Type B pancreatic cell (in vitro differentiated cells): ENCODE measurements at places on chromosomes 16 and 17.

DNA sequence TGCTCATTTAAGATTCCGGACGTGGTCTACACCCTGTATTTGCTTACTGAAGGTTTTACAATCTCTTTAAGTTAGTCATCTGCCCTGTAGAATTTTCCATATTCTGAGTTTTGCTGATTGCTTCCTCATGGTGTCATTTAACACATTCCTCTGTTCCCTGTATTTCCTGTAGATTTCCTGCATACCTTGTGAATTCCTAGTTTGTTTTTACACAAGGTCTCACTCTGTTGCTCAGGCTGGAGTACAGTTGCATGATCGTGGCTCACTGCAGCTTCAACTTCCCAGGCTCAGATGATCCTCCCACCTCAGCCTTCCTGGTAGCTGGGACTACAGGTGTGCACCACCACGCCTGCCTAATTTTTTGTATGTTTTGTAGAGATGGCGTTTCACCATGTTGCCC, 66.8 kb downstream of the CMIP start:
- H3K36me3 ChIP-seq: peaks cover 14% of the 10 kb centered on the region
- no peak for DNase-seq

DNA sequence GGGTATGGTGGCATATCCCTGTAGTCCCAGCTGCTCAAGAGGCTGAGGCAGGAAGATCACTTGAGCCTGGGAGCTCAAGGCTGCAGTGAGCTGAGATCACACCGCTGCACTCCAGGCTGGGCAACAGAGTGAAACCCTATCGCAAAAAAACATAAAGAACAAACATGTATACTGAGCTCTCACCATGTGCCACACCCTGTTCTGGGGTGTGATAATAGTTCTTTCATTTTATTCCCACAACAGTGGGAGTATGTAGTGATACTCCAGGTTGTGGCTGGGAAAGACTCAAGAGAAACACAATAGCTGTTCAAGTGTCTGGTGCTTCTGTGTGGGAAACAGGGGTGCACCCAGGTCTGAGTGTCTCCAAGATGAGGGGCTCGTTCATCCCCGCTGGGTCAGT, 90.7 kb downstream of the SOCS1 start:
- no peak overlapping the region for H3K27ac ChIP-seq
- peaks cover 7% of the 10 kb centered on the region for H3K36me3 ChIP-seq
- no peak overlapping the region for H3K4me3 ChIP-seq
- no peak for DNase-seq
- peaks cover 34% of the 10 kb centered on the region for H3K4me1 ChIP-seq

DNA sequence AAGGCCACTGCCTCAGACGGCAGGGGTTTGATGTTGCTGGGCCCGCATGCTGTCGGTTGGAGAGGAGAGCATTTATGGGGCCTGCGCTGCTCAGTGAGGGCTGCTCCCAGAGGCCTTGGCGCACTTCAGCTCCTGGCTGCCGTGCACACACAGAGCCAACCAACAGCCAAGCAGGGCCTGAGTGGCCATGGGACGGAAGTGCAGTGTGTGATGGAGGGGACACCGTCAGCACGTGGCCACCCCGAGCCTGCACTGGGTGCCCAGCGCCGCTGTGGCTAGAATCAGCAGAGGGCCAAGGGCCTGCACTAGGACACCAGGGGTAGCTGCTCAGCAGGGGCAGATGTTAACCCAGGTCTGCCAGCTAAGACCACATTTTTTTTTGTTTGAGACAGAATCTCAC, 21.8 kb downstream of the KLHL36 start:
- H3K27me3 ChIP-seq: no peaks in the 10 kb centered on the region
- peaks cover 10% of the 10 kb centered on the region for H3K4me1 ChIP-seq
- no peak overlapping the region for H3K27ac ChIP-seq
- no peak overlapping the region for H3K4me3 ChIP-seq
- H3K36me3 ChIP-seq: peaks cover 5% of the 10 kb centered on the region
- no peak for DNase-seq

- H3K27me3 ChIP-seq: no peaks in the 10 kb centered on the region
- no peak overlapping the region for H3K4me3 ChIP-seq
- no peaks in the 10 kb centered on the region for H3K4me1 ChIP-seq
- no peak overlapping the region for H3K27ac ChIP-seq
- DNase-seq: no peak
Measured at GRCh38 chr17:68943123-68943811, 11.9 kb downstream of the ABCA8 start.

DNA sequence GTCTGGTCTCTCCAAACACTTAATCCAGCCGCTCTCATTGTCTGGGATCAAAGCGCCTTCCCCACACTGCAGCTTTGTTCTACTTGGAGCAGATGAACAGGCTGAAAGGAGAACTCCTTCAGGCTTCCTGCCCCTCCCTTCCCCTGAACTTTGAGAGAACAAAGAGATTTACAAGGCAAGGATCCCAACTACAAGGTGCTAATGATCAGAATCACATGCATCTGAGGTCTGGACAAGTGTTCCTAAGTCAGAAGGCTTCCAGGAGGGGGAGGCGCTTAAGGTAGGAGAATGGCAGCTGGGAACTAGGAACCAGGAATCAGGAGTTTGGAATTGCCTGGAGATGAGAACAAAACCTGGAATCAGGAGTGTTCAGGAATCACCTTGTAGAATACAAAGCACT, 606.3 kb upstream of the CDH11 start:
- peaks cover 7% of the 10 kb centered on the region for H3K36me3 ChIP-seq
- H3K4me1 ChIP-seq: peaks cover 17% of the 10 kb centered on the region
- peak overlapping the region; percentile 59 for H3K27ac ChIP-seq
- DNase-seq: no peak
- H3K27me3 ChIP-seq: peaks cover 16% of the 10 kb centered on the region
- no peak overlapping the region for H3K4me3 ChIP-seq

- H3K27ac ChIP-seq: no peak overlapping the region
- no peaks in the 10 kb centered on the region for H3K27me3 ChIP-seq
- H3K36me3 ChIP-seq: peaks cover 6% of the 10 kb centered on the region
- H3K4me1 ChIP-seq: peaks cover 7% of the 10 kb centered on the region
- H3K4me3 ChIP-seq: no peak overlapping the region
Measured at GRCh38 chr17:67557921-67558320, 159.8 kb upstream of the NOL11 start.

- H3K27ac ChIP-seq: no peak overlapping the region
- no peaks in the 10 kb centered on the region for H3K36me3 ChIP-seq
- H3K27me3 ChIP-seq: peaks cover 2% of the 10 kb centered on the region
- H3K4me3 ChIP-seq: peak overlapping the region; percentile 86
- no peak for DNase-seq
Measured at GRCh38 chr16:25065899-25066298, 45.6 kb upstream of the LCMT1 start.

DNA sequence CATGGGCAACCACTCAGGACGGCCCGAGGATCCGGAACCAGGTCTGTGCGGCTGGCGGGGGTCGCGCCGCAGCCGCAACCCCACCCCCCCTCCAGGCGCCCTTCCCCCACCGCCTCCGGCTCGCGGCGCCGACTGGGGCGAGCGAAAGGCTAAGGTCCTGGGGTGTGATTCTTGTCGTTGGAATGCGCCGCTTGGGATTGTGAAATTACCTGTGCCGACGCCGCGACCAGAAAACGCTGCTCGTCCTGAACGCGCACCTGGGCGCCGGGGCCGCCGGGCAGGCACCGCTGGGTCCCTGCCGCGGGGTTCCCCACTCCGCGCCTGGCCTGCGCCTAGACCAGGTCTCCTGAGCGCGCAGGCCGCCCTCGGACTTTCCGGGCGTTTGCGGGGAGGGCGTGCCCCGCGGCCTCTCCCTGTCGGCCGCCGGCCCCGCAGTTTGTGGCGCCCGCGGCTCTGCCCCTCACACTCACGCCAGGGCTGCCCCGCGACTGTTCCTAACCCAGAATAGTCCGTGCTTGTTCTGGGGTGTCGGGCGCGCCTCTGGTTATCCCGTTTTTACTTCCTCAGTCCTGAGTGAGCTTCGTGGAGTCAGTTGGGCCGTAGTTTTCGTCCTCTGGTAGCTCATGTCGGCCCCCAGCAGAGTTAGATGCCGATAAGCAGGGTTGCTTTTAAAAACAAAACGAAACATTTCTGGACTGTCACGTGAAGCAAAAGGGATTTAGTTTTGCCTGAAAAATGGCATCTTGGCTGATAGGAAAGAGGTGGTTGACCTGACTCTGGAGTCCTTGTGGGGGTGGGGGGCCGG, 147.2 kb downstream of the SPECC1 start:
- H3K4me1 ChIP-seq: peaks cover 8% of the 10 kb centered on the region
- DNase-seq: peak; percentile 73
- peaks cover 14% of the 10 kb centered on the region for H3K27me3 ChIP-seq
- no peak overlapping the region for H3K4me3 ChIP-seq
- H3K36me3 ChIP-seq: peaks cover 5% of the 10 kb centered on the region
